ENCODE measurements at places on chromosomes 6 and 20.
A peak's percentile ranks its signal among the peaks of the same experiment; 100 is the strongest.

- peak; percentile 37 for DNase-seq
Measured at GRCh38 chr6:45310118-45310788, 17.9 kb upstream of the RUNX2 start.

- no peak for DNase-seq
Measured at GRCh38 chr6:30074331-30075093, 1.1 kb downstream of the RNF39 start.

DNA sequence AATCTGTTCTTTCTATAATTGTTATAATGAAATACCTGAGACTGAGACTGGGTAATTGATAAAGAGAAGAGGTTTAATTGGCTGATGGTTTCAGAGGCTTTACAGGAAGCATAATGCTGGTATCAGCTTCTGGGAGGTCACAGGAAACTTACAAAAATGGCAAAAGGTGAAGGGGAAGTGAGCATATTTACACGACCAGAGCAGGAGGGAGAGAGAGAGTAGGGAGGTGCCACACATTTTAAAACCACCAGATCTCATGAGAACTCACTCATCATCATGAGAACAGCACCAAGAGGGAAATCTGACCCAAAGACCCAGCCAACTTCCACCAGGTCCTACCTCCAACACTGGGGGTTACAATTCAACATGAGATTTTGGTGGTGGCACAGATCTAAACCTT lies 2.6 kb upstream of the SIRPB1 start:
- no peak for DNase-seq

GRCh38 chr6:3749977-3750316 lies 1.6 kb downstream of the PXDC1 start:
- no peak for DNase-seq

- DNase-seq: no peak
Measured at GRCh38 chr6:158655569-158656450, 6.0 kb downstream of the SYTL3 start.

DNA sequence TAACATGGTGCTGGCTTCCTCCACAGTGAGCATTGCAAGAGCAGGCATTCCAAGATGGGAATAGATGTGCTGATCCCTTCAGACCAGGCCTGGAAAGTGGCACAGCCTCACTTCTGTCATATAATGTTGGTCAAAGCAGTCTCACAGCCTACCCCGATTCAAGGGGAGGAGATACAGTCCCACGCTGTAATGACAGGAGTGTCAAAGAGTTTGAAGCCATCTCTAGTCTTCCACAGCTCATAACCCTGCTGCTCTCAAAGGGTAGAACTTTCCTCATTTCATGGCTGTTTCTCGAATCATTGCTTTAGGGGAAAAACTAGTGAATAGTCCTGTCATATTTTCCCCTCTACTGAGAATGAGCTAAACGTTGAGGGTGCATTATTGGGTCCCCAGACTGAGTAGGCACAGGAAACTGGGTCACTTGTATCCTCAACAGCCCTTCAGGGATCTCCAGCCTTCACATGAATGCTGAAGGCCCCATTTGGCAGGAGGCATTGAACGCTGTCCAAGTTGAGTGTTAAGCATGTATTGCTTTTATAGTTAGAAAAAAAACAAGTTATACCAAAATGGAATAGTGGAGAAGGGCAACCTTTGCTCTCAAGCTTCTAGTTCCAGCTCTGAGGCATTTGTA lies 27.3 kb downstream of the DTD1 start:
- DNase-seq: no peak

- no peak for DNase-seq
Measured at GRCh38 chr6:133340557-133340956, 99.4 kb downstream of the EYA4 start.

GRCh38 chr6:142816486-142816885 lies 128.5 kb downstream of the HIVEP2 start:
- no peak for DNase-seq

DNA sequence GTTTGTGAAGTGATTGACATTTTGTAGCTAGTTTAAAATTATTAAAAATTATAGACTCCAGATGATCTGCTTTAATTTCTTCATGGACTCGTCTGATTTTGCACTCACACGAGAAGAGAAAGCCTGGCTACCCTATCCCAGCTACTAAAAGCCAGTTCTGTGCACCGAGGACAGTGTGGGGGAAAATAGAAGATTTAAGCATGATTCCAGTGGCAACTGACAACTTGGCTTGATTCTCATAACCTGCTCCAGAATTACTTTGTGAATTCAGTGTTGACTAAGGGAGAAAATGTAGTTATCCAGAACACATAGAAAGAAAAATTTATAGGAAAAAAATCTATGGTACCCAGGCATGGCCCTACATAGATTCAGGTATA lies 88.7 kb downstream of the SNAP25 start:
- DNase-seq: no peak

DNA sequence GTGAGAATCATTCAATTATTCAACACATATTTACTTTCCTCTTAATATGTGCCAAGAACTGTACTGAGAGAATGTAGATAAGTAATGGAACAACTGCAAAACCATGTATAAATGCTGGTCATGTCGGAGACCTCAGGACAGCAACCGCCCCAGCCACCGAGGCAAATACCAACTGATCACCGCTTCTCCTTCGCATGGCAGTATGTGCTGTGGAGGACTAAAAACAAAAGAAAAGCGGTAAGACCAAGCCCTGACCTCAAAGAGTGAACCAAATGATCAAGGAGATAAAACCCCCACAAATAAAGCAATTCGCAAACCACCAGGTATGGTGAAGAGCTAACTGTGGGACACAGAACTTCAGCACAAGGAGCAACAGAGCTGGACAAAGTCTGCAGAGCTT lies 104.3 kb downstream of the TRERF1 start:
- DNase-seq: no peak

GRCh38 chr6:140175486-140175885 lies 801.0 kb upstream of the CITED2 start:
- DNase-seq: no peak

- no peak for DNase-seq
Measured at GRCh38 chr20:29873946-29874345, 1383.5 kb upstream of the DEFB115 start.

DNA sequence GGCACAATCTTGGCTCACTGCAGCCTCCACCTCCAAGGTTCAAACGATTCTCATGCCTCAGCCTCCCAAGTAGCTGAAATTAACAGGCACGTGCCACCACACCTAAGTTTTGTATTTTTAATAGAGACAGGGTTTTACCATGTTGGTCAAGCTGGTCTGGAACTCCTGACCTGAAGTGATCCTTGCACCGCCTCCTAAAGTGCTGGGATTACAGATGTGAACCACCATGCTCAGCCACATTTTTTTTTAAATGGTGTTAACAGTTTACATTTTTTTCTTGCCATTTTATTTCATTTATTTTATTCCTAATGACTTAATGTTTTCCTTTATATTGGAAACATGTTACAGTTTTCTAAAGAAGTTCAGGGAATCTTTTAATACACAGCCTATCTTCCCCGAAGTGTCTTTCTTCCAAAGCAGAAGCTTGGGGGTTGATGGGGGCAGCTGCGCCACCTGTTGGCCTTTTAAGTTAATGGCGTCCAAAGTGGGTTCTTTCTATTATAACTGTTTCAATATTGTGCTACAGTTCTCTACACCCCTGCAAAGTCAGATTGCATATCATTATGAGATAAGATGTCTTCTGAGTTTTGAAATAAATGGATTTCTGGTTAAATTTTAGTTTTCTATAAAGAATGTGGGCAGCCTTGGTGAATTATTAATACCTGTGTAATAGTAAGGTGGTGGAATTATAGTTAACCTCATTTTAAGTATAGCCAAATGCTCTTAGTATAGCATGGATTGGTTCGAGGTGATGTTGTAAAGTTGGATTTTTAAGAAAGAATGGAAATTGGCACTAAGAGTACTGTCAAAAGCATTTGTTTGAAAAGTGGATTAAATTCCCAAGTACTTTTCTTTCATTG lies 42.0 kb upstream of the PLCG1 start:
- peak; percentile 59 for DNase-seq

DNA sequence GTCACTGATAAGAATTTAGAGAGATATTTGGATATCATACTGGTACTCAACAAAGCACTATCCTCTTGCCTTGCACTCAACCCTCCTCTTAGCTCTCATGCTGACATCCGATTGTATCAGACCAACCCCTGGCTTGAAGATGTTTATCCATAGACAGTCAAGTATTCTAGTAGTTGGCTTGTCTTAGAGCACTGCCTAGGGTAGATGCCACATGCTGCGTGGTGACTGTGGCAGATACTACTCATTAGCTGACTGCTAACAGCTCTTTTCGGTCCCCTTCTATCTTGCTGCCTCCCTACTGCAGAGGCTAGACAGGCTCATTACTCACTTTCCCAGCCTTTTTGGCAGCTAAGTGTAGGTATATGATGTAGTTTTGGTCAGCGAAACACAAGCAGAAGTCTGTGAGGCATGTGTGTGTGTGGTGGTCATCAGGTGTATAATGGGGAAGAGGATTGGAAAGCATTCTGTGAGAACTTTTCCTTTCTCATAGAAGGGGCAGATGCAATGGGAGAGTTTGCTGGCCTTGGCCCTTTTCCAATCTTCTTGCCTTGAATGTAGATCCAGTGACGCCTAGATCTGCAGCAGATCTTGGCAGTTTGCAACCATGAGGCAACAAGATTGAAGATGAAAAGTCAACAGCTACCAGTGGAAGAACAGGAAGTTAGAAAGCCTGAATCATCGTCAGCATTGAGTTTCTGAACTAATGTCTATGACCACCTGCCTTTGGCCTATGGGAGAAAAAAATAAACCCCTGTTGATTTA lies 4.4 kb upstream of the IFNGR1 start:
- no peak for DNase-seq

DNA sequence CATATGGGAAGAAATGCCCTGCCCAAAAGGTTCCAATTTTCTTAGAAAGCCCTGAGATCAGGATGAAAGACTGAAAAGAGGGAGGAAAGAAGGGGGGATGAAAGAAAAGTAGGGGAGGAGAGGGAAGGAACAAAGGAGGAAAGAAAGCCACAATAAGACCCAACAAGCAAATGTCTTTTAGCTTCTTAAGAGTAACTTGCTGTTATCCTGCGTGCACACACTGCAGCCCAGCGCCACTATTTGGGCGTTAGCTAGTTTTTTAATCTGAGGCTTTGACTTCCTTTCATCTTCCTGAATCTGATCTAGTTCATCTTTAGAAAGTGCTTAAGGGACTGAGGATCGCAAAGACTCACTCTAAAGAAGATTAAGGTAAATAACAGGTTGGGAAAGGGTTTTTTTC lies 77.4 kb upstream of the HDDC2 start:
- no peak for DNase-seq

DNA sequence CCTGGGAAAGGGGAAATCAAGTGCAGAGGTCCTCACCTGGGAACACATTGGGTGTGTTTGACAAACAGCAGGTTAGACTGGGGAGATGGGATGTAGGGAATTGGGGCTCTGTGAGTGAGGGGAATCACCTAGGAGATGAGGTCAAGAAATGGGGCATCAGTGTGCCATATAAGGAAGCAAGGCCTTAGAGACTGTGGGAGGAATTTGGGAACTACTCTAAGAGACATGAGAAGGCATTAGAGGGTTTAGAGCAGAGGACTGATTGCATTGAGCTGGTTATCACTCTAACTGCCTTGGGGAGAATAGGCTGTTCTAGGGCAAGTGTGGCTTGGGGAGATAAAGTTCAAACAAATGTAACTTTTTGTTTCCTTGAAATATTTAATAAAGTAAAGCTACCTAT lies 189.9 kb downstream of the EYA4 start:
- no peak for DNase-seq

DNA sequence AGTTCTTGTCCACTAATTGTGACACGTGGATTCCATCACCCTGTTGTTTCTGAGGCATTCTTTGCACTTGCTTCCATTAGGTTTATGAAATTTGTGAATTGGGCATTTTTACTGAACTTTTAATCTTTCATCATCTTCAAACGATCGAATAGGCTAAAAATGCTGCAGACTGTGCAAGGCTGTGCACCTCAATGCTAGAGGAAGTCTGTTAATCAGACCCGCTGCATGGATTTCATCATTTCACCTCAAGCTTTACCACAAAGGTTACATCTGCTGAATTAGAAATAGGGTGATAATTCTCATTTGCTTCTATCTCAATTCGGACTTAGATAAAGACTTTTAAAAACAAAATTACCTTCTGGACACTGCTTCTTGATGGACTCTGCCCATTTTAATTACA lies 27.8 kb upstream of the F13A1 start:
- no peak for DNase-seq

DNA sequence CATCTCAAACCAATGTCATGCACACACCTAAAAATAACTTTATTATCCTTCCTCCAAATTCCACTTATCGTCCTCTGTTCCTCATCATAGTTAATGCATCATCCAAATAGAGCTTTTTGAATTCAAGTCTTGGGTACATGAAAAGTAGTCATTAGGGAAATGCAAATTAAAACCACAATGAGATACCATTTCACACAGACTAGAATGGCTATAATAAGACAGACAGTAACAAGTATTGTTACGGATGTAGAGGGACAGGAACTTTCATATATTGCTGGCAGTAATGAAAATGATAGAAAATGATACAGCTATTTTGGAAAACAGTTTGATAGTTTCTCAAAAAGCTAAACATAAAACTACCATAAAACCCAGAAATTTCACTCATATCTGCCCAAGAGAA lies 59.1 kb downstream of the FHL5 start:
- DNase-seq: no peak

DNA sequence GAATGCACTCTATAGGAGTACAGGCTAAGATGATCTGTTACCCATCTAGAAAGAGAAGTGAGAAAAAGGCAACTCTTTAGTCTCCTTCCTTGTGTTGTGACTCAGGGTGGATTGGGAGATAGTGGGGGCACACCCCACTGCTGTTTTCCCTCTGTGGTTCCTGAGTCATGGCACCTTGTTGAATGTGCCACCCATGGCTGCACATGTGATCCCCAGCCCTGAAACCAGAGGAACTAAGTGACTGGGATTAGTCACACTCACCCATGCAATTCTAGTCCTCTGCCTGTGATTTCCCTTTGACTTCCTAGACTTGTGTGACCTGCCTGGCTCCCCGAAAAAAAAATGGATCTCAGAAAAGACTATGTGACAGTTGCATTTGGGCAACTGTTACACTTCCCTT lies 48.6 kb upstream of the HTR1B start:
- no peak for DNase-seq

DNA sequence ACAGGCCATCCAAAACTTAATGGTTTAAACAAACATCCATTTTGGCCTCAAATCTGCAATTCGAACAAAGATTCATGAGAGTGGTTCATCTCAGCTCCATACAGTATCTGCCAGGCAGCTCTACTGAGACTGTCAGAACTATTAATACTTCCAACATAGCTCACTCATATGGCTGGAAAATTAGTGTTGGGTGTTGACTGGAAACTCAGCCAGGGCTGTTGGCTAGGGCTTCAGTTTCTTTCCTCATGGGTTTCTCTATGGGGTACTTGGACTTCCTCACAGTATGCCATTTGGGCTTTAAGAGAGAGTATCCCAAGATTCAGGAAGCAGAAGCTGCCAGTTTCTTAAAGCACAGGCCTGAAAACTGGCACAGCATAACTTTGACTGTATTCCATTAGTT lies 240.3 kb downstream of the TPBG start:
- DNase-seq: no peak

DNA sequence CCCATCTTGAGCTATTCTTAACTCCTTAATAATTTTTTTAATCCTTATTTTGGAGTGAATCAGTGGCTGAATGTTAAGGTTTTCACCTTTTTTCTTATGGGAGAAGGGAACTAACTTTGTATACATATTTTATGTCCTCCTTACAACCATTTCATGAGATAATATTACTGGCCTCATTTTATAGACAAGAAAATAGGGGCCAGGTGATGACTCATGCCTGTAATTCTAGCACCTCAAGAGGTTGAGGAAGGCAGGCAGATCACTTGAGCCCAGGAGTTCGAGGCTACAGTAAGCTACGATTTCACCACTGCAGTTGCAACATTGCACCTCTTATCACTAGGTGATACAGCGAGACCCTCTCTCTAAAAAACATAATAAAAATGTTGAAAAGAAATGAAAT lies 128.7 kb downstream of the TMEM242 start:
- DNase-seq: no peak

GRCh38 chr6:105907301-105907700 lies 178.8 kb upstream of the PRDM1 start:
- DNase-seq: no peak
